ENCODE measurements at places on chromosomes 13 and 19.

DNA sequence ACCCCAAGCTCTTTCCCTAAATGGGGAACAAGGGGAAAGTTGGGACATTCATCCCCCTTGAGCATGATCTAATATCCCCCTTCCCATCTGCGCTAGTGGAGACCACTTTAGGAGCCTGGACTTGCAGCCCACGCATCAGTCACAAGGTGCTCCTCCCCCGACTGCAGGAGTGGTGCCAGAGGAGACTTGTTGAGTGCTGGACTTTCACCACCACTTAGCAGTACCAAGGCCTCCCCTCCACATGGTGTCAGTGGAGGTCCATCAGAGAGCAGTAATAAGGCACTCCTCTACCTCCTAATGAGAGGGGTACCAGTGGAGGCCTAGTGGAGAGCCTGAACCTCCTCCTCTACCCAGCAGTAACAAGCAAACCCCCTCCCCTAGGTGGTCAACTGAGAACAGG is 22.5 kb downstream of the CAB39L start:
- no peak for DNase-seq

DNA sequence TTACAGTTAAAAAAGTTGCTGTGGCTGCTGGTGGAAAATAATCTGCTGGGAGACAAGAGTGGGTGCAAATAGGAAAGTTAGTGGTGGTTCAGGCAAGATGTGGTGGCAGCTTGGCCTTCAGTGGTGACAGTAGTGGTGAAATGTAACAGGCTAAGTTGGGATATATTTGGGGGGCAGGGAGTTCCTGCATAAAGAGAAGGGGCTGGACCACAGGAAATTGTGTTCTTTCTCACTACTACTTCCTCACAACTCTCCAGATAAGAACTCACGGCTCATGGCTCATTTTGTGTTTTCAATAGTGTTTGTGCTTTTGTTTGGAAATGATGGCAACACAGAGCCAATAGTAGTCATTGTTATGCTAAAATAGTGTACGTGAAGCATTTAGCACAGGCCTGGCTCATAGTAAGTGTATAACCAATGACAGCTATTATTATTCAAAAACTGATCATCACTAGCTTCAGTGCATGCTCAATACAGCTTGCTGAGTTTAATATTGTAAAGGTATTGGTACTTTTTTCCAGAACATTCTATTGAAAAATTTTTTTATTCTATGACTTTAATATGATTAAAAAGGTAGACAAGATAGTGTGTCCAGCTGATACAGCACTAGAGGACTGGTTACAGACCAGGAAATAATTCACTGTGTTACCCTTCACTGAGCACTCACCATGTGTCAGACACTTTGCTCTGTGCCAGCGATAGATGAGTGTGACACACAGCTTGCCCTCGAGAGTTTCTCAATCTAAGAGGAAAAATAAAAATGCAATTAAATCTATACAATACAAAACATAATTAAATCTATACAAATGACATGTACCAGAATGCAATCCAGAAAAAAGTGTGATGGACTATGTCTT is 209.8 kb downstream of the POU4F1 start:
- DNase-seq, result no peak

- no peak for DNase-seq
These were observed 77.0 kb downstream of the RUBCNL start for GRCh38 chr13:46310066-46310465.

DNA sequence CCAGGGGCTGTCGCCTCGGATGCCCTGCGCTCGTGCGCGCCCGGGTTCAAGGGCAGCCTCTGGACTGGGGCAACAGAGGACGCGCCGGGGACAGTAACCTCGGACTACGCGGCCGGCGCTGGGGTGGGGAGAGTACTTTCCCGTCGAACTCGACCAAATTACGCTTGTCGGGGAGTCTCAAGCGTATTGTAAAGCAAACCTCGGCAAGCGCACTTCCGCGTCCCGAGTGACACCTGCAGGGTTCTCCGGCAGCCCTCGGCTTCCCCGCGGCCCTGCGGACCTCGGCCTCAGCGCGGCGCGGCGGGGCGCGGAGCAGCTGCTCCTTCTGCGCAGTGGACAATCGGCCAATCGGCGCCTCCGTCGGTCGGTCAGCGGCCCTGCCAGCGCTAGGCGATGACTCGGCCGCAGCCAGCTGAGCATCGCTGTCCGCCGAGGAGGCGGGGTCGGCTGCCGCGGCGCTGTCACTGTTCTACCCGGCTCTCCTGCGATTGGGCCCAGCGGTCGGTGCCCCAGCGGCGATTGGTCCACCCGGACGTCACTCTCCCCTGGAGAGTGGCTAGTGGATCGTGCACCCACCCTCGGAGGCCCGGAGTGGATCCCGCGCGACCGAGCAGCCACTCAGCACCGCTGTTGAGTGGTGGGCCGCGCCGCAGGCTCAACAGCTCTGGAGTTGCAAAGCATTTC is at the start of gene SLC46A3:
SLC46A3 (minus strand) TSS at position 428 of the 684 bp plus-strand sequence. CDS start 972 bp downstream, outside the sequence.
- peak; percentile 93 for DNase-seq

- DNase-seq, result no peak
These were observed 915 bp downstream of the SHC2 start for GRCh38 chr19:459724-460511.

GRCh38 chr19:31600731-31601295 is 251.6 kb upstream of the TSHZ3 start:
- DNase-seq, result no peak

- no peak for DNase-seq
These were observed 5.5 kb upstream of the KLK6 start for GRCh38 chr19:50974702-50975556.

DNA sequence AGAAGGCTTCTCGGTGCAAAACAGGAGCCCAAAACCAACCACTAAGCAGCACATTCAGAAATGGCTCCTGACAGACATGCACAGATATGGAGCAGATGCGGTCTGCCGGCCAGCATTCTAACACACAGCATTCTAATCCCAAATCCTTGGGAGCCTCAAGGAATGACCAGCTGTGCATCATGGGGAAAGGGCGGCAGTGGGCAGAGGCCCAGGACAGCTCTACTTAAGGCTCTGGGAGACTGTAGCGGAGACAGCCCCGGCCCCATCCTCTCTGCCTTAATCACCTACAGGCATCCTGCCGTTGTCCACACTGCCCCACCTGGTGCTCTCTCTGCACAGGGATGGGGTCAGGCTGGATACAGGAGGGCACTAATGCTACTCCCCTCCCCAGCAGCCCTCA is 1016.0 kb downstream of the UQCRFS1 start:
- no peak for DNase-seq

DNA sequence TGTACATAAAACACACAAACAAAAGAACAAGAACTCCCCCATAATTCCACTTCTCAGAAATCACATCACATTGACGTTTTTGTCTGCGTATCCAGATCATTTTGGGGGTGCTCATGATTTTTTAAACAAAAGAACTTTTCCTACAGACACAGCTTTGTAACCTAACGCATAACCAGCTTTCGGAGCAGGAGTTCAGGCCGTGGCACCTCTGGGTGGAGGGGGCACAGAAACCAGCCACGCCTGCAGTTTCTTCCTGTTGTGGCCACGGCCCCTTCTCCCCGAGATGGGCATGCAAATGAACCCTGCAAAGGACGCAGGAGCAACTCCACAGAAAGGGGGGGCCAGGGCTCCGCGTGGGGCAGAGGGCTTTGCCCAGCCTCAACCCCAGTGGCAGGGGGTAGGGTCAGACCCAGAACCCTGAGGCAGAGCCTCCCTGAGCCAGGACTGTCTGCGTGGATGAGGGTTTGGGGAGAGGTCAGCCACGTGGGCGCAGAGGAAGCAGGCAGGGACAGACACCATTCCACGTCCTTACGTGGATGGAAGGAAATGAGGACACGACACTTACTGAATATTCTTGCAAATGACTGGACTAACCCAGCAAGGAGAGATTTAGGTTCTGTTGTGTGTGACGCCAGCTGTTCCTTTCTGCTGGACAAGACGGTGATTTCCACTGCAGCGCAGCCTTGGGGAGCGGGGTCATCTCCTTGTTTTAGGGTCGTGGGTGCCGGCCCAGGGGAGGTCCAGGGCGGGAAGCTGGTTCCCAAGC is 64.4 kb downstream of the RASA3 start:
- no peak for DNase-seq

GRCh38 chr13:33108620-33109019 is 92.4 kb downstream of the KL start:
- no peak for DNase-seq

GRCh38 chr13:29523199-29523961 is 72.1 kb downstream of the SLC7A1 start:
- DNase-seq, result no peak

Measured in stimulated activated CD8-positive, alpha-beta memory T cell treated with anti-CD3 and anti-CD28 coated beads, Interleukin-2, amount 100 ng/mL, for 1 hour (primary cell).